ENCODE measurements at places on chromosomes 4 and X.

DNA sequence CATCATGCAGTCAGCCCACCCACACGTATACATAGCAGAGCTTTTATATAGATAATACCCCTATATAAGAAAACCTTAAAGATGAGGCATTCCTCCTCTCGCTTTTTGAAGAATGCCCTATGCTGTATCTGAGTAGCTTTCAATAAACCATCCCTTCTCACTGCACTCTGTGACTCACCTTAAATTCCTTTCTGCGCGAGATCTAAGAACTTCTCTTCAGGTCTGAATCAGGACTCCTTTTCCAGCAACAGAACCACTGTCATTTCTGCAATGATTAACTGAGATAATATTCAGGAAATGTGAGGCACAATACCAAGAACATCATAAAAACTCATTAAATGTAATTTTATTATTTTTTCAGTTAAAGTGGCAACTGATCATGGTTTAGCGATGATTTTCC is 76.4 kb upstream of the DCLK2 start:
- no peak for DNase-seq

DNA sequence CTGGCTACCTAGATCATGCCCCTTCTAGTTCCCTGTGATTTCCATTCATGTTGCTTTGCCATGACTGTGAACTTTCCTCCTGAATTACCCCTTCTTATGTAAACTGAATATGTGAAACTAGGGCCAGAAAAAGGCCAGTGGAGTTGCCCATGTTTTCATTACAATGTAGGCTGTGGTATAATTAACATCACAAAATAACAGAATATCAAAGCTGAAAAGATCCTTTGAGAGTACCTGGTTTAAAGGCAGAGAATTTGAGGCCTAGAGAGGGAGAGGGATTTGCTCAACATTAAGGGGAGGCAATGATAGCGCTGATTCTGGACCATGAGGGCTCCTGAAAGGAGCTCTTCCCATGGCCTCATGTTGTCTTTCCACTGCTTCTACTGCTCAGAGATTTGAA is 392.2 kb downstream of the OPHN1 start:
- no peak for DNase-seq

- no peak for DNase-seq
These were observed 5.0 kb downstream of the DCAF8L1 start for GRCh38 chrX:27976284-27976683.

DNA sequence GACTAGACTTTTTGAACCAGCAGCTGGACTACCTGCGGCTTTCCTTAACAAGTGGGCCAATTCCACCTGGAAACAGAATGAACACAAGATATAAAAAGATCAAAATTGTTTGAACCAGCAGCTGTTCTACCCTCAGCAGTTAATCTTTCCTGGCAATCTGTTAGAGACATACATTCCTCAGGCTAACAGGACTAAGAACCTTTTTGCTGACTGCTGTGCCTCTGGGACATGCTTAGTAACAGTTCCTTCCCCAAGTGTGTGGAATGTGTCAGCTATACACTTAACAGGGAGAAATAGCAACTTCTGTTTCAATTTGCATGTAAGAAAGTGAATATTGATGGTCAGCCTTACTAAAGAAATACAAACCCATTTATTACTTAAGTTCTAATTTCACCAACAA is 554.4 kb downstream of the ARAP2 start:
- no peak for DNase-seq

DNA sequence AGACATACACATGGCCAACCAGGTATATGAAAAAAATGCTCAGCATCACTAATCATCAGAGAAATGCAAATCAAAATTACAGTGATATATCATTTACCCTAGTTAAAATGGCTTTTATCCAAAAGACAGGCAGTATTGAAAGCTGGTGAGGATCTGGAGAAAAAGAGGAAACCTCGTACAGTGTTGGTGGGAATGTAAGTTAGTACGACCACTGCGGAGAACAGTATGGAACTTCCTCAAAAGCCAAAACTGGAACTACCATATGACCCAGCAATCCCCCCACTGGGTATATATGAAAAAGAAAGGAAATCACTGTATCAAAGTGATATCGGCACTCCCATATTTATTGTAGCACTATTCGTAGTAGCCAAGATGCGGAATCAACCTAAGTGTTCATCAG is 23.4 kb downstream of the ABHD18 start:
- no peak for DNase-seq

GRCh38 chrX:123489011-123489410 is 243.8 kb downstream of the THOC2 start:
- DNase-seq, result no peak
